Small intestine (tissue), 16 donors: ENCODE measurements at places on chromosomes 5 and 9. TPM values are rescaled to one million over a fixed set of nuclear protein-coding genes. Genes with fewer than 3 reads are reported as not detected.

Gene PLPPR1
- polyA plus RNA-seq = not detected

Gene SUB1
- polyA plus RNA-seq = 180 TPM

Gene SLC24A2
- polyA plus RNA-seq = not detected

Gene SLC6A7
- polyA plus RNA-seq = 0.81 TPM

Gene PHF24
- polyA plus RNA-seq = not detected

Gene STRBP
- polyA plus RNA-seq = 23.0 TPM

Gene ATG12
- 76.7 TPM for polyA plus RNA-seq

Gene BTNL3
- 121 TPM for polyA plus RNA-seq
